COR-L47 (cell line): ENCODE measurements at places on chromosomes 12 and 14.

DNA sequence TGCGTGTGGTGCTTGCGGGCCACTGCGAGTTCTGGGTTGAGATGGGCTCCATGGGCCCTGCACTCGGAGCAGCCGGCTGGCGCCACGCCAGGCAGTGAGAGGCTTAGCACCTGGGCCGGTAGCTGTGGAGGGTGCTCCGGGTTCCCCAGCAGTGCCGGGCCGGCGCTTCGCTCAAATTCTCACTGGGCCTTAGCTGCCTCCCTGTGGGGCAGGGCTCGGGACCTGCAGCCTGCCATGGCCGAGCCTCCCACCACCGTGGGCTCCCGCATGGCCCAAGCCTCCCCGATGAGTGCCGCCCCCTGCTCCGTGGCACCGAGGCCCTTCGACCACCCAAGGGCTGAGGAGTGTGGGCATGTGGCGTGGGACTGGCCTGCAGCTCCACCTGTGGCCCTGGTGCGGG lies 375.7 kb downstream of the NELL2 start:
- DNase-seq, result no peak

- DNase-seq, result no peak
Observed at GRCh38 chr12:21989819-21990412, 48.7 kb upstream of the ABCC9 start.

- no peak for DNase-seq
Observed at GRCh38 chr14:72916174-72916573, 10.1 kb upstream of the DCAF4 start.

- no peak for DNase-seq
Observed at GRCh38 chr14:100653409-100653808, 66.2 kb upstream of the BEGAIN start.

- DNase-seq, result no peak
Observed at GRCh38 chr12:4172999-4173398, 100.6 kb upstream of the CCND2 start.

- no peak for DNase-seq
Observed at GRCh38 chr12:70033310-70033709, 208.3 kb downstream of the MYRFL start.
